ENCODE measurements at places on chromosomes 1 and 21.
A peak's percentile ranks its signal among the peaks of the same experiment; 100 is the strongest.

GRCh38 chr1:229381234-229381633, 38.4 kb upstream of the CCSAP start:
- DNase-seq: no peak

GRCh38 chr1:29325675-29326074, 89.4 kb downstream of the PTPRU start:
- DNase-seq: no peak

DNA sequence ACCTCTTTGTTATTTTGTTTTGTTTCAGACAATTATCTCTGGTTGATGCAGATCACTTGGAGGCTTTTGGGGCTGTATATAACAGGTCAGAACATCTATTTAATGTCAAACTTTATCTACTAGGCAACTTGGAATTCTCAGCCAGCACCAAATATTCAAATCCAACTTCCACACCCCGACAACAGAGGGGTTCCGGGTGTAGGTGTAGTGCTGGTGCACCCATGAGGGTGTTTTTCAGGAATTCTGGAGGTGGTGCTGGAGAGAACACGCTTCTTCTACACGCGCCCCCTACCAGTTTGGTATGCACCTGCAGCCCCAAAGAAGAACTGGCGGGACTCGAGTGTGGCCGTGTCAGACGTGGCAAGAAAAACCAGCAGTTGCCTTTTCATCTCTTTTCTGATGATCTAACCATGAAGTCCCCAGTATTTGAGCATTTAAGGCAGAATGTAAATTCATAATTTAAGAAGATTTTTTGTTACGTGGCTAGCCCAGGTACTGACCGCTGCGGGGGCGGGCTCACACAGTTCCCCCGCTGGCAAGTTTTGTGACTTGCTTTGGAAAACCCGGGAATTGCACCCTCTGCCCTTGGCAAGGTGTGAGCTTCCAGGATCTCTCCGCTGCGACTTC, 462 bp upstream of the TLCD4 start:
- DNase-seq: peak; percentile 17

DNA sequence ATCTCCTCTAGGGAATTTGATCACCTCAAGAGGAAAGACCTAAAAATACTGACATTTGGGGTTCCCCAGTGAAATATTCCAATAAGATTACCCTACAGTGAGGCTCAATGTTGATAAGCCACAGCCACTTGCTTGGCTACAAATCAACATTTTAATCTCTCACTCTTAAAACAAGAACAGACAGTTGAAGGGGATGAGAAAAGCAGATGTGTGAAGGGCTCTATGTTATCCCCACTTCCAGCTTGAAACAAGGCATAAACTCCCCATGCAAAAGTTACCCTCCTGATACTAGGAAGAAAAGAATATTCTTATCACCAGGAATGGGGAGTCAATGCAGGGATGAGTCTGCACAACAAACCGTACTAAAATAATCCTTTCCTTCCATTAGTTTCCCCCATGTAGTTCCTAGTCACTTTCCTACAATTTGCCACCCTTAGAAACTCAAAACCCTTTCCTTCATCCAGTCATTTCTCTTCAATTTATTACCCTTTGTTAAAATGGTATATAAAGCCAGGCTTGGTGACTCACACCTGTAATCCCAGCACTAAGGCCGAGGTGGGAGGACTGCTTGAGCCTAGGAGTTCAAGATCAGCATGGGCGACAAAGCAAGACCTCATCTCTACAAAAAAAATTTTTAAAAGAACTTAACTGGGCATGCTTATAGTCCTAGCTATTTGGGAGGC, 29.5 kb downstream of the LPGAT1 start:
- no peak for DNase-seq

DNA sequence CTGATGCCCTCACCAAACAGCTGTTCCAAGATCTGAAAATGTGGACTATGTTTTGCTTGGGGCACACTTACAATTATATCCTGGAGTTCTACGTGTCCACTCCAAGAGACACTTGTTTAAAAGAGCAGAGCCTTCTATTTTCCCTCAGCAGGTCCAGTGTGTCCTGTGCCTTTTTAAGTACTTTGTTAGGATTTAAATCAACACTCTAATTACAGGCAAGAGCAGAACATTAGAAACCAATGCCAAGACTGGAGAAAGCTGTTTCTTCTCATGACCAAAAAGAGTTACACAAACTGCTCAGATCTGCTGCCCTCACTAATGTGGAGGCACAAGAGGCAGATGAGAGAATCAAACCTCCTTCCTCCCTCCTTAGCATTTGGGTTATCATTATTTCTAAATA, 452.9 kb downstream of the LMO4 start:
- DNase-seq: no peak

GRCh38 chr1:8831340-8831739, 13.9 kb upstream of the RERE start:
- no peak for DNase-seq

GRCh38 chr21:25489673-25490072, 117.6 kb downstream of the MRPL39 start:
- no peak for DNase-seq

DNA sequence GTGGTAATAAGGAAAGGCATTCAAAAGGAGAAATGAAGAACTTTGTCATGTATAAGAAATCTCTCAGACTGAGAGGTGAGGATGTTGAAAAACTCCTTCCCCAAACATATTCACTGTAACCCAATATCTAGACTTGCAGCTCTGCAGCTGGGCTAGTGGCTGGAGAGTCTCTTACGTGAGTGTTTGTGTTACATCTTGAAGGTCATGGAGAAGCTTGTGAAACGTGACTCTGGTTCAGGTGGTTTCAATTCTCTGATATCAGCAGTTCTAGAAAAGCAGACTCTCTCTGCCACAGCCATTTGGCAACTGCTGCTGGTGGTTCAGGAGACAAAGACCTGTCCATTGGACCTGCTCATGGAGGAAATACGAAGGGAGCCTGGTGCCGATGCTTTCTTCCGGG, 55.0 kb upstream of the EPHA8 start:
- no peak for DNase-seq

- DNase-seq: no peak
Measured at GRCh38 chr21:23698619-23699018, 1908.7 kb downstream of the MRPL39 start.

DNA sequence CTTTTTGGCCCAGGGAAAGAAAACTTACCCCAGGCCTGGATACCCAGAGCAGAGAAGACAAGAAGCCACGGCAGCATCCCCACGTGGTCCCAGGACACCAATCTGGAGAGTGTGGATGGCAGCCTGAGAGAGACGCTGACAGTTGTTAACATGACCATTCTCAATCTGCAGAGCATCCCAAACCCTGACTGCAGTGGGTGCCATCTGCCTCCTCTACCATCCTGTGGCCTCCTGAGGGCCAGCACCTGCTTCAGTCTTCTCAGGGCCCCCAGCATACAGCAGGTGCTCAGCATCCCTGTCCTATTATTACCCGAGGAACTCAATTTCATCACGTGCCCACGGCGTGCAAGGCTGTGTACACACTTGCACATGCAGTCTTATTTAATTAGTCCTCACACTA, 785 bp downstream of the PGLYRP4 start:
- DNase-seq: no peak

DNA sequence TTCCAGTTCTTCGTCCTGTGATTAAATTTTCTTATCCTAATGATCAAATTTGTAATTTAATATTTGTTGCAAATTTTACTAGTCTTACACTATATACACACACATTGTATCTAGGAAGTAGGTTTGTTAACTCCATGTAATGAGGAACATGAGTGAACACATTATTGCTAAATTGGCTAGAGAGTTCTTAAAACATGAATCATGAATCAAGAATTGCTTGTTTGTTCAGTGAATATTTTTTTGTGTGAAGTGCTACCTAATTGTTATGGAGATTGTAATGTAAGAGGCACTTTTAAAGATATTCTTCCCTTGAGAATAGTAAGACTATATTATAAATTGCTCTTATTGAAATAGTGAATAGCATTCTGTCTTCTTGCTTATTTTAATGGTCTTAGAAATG, 4.6 kb downstream of the GPSM2 start:
- DNase-seq: no peak

DNA sequence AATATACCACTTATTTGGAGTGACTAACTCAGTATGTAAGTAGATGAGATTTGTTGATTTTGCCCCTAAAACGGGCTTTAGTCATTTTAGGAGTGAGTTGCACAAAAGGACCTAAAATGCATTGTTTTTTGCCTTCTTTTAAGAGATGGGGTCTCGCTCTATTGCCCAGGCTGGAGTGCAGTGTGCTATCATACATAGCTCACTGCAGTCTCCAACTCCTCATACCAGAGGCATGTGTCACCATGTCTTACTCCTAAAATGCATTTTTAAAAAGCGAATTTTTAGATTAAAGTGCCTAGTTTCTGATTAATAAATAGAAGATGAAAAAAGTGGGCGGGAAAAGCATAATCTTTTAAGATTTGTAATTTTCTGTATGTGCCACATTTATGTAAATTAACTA, 11.5 kb upstream of the NEXN start:
- DNase-seq: no peak

GRCh38 chr1:109531826-109532364, 7.8 kb upstream of the GPR61 start:
- DNase-seq: no peak

- DNase-seq: no peak
Measured at GRCh38 chr1:229240532-229240931, 30.4 kb upstream of the RAB4A start.

DNA sequence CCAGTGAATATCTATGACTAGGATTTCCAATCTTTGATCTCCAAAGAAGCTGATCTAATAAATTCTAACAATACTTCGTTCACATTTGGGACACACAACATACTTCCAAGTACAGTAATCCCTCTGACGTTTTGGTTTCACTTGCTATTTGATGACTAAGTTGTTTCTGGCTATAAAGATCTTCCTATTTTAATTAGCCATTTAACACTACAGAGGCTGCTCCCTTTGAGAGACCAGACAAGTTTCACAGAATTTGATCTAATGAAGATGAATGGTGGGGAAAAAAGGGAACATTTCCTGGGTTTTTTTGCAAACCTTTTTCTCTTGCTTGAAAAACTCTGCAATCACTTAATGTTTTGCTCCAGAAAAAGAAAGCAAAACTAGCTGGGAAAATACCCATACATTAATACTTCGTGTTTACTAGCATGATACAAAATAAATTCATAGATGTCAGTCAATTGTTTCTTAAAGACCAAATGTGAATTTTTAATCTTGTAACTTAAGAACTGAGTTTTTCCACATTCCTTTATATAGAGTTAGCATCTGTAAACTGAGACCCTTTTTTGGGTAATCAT, 28.0 kb upstream of the GLIS1 start:
- no peak for DNase-seq

DNA sequence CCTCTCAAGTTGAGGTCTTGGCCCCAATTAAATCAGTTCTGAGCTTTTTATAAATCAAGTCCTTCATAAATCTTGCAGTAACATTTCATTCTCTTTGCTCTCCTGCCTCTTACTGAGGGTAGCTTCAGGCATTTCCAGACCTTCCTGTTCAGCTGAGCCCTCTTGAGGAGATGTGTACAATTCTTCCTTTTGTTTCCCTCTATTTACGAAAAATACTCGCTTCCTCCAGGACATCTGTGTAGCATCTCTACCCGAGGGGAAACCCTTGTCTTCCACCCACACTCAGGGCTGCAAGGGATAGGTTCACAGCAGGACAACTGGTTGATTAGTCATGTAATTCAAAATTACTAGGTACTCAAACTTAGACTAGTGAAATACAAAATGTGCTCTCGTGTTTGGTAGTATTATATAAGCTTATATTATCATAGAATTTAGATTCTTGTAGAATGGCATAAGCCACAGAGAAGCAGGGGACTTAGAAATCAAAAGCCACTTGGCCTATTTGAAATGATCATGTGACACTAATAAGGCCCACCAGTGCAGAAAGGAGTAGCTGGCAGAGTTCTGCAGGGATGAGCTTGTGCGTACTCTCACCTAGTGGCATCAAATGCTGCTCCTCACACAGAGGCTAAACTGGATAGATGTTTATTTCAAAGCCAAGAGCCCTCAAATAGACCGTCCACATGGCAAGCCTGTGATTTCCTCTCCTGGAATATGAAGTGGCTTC, 126.7 kb downstream of the GDAP2 start:
- DNase-seq: no peak

- no peak for DNase-seq
Measured at GRCh38 chr1:94037392-94038229, 83.3 kb downstream of the ABCA4 start.

- DNase-seq: no peak
Measured at GRCh38 chr1:233993651-233994050, 89.2 kb downstream of the SLC35F3 start.

GRCh38 chr1:103250441-103250861, 142.1 kb upstream of the COL11A1 start:
- no peak for DNase-seq

- DNase-seq: no peak
Measured at GRCh38 chr1:77300566-77300965, 18.7 kb downstream of the AK5 start.

DNA sequence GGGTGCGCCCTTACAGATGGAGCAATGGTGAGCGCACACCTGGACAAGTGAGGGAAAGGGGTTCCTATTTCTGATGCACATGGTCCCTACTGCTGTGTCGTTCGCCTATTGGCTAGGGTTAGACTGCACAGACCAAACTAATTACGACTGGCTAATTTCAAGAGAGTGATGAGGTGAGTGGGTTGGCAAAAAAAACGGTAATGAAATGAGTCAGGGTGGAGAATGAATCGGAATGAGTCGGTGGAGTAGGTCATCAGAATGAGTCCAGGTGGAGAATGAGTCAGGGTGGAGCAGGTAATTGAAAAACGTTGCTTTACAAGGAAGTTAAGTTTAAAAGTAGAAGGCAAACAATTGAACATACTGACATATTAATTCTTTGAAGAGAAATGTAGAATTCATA, 79.8 kb downstream of the WDR4 start:
- DNase-seq: no peak
